Frontal cortex (tissue), 4 donors: ENCODE measurements at places on chromosomes 16 and 17. TPM values are rescaled to one million over a fixed set of nuclear protein-coding genes. Genes with fewer than 3 reads are reported as not detected.

Gene TANC2
- total RNA-seq, result 124 TPM

GRCh38 chr16:88888461-88889387 is 22.3 kb upstream of the PABPN1L start:
- DNase-seq, result no peak

DNA sequence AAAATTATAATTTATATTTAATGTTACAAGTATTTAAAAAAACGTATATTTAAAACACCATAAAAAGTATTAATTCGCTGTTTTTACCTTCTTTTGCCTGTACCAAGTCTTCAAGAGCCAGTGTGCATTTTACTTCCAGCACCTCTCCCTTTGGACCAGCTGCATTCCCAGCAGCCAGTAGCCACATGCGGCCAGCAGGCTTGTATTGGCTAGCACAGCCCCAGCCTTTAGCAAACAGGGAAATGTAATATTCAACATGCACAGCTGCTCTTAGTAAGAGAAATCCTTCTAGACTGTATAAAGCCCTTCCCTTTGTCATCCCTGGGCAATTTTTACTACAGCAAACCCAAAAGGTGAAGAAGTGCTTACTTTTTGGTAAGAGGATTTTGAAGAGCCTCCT is 6.6 kb downstream of the DHODH start:
- DNase-seq, result no peak

DNA sequence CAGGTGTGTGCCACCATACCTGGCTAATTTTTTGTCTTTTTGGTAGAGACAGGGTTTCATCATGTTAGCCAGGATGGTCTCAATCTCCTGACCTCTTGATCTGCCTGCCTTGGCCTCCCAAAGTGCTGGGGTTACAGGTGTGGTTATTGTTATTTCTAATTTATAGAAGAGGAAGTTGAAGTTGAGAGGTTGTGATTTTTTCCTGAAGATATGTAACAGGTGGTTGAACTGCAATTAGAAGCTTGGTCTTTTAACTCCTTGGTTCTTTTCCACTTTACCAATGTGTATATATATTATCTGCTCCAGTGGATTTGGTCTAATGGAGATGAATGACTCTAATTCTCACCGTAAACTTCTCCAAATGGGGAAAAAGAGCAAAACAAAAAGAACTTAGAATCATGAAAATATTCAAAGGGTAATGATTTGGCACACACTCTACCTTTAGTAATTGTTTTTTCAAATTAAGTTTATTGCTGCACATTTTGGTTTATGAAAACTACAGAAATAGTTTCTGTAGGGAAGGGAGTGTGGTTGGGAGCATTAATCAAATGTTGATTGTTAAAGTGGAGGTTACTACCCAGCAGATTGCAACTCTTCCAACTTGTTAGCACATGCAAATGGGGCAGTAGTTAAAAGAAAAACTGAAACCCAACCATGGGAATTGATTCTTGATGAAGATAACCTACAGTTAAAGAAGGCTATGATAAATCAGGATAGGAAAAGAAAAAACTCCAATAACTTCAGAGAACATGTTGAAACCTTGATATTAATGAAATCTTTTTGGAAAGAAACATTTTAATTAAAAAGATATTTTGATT is 1.8 kb upstream of the KRT10 start:
- DNase-seq, result no peak

- DNase-seq, result no peak
Measured at GRCh38 chr16:57299009-57299718, 14.7 kb upstream of the PLLP start.

DNA sequence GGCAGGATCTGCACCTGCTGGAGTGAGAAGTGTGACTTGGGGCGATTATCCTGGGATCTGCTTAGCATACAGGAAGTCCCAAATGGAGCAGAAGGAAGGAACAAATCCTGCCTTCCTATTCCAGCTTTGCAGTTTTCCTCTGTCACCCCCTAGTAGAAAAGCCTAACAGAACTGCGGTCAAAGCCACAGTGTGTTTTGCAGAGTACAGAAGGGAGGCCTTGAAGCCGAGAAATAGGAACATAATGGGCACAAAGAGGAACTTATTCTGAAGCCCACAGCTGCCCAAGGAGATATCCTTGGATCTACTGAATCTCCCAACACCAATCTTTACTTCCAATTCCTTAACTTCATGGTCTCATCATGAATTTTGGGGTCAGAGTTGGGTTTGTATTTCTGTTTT is 8.5 kb downstream of the KRTAP1-5 start:
- DNase-seq, result no peak

DNA sequence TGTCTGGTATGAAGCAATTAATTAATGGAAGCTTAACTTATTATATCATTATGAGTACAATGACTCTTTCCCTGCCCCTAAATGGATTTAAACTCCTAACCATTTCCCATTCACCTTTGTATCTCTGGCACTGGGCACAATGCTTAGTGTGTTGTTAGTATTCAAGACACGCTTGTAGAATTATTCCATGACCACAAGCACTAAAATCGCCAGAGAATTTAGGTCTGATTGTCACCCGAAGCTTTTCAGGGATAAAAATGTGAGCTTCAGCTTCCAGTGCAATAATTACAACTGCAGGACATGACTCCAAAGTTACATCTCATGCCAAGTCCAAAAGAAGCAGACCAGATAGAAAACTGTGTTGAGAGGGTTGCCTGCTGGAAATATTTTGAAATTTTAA is 101.6 kb downstream of the CDH8 start:
- DNase-seq, result no peak

GRCh38 chr17:78891406-78892061 is 11.5 kb downstream of the CEP295NL start:
- no peak for DNase-seq

DNA sequence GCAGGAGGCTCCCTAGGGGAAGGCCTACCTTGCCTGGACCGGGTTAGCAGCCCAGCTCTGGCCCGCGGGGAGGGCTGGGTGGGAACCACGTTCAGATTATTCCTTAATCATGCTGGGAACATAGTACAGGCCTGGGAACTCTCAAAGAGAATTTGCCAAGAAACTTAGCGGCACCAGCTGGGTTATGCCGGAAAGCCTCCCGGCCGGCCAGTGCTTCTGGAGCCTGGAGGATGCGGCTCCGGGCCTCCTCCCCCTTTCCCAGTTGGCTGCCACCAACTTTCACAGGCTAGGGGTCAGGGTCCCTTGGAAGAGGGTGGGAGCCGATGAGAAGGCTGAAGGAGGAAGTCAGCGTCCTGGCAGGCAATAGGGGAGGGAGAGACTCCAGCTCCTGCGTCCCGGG is 10.8 kb downstream of the NGFR start:
- DNase-seq, result no peak

- DNase-seq, result peak; percentile 47
Measured at GRCh38 chr17:28613931-28614381, at the start of gene RSKR. TSS of gene RSKR (minus strand) at chr17:28614185. CDS start at chr17:28614161, 24 bp downstream.

DNA sequence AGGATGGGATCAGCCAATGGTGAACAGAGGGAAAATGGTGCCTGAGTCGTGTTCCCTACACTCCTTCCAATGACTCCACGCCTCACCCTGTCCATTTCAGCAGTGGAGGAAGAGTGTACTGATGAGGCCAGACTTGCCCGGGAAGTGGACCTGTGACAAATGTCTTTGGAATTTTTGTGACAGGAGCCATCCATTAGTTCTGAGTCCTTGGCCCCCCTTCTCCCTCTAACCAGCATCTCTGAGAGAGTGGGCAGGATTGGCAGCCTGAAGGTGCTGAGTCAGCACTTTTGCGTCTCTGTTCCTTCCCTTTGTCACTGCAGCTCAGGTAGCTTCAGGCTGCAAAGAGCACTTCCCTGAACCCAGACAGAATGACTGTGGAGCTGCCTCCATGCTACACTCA is 30.8 kb downstream of the BEAN1 start:
- no peak for DNase-seq

Gene EPN3
- 0.41 TPM for total RNA-seq

Gene CSH2
- not detected for total RNA-seq

DNA sequence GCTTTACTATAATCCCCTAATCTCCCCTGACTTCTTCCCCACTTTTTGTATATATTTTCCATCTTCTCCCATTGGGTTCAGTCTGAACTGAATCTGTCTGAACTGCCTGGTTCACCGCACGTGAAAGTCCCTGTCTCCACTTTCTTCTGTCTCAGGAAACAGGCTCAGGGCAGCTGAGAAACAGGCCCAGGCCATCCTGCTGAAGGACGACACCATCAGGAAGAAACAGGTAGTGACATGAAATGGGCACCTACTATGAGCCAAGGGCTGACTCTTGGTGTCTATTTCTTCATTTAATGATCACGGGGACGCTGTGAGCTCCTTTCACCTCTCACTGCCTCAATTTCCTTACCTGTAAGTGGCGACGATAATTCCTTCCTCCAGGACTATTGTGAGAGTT is 90.5 kb upstream of the HSBP1 start:
- no peak for DNase-seq

Gene DNASE1L2
- total RNA-seq, result 2.4 TPM

Gene TLCD1
- total RNA-seq, result under 0.01 TPM

Gene MEOX1
- 0.41 TPM for total RNA-seq

DNA sequence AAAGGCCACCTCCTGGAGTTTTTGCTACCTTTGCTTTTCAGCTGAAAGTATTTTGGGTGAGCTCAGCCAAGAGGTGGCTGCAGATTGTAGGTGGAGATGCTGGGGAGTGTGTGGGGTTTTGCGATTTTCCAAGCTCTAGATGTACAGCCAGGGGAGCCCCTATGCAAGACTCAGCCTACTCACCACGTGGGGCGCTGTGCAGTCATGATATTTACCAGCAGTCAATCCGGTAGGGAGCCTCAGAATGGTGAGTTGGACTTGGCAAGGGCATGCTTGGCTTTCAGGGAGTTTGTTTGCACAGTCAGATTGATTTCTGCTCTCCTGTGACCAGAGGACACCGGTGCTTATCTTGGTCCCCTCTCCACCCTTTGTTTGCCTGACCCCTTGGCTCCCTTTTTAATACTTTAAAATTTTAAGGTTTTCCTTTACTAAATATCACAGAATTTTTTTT is 175.3 kb downstream of the UTP18 start:
- no peak for DNase-seq
